KG1 (cell line): ENCODE measurements at places on chromosomes 2 and 18.

DNA sequence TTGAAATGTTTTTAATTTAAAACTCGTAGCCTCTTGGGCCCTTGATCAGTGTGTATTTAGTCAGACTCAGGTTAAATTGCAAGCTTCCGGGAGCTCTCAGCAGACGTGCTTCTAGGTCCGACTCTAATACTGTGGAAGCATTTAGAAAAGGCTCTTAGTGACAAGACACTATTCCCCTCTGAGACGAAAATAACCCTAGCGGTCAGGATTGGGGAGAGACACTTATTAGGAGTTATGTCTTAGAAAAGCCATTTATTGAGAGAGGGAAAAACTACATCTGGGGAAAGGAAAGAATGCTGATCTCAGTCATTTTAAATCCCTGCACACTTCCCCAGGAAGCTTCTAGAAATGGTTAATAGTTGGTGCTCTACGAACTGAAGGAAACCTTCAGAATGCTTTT is 110.5 kb upstream of the NCK2 start:
- no peak for DNase-seq

GRCh38 chr2:191276792-191277465 is 31.7 kb downstream of the MYO1B start:
- no peak for DNase-seq

- no peak for DNase-seq
These were observed 223.3 kb downstream of the METTL4 start for GRCh38 chr18:2348003-2348402.

- DNase-seq = no peak
These were observed 6.6 kb downstream of the TTLL4 start for GRCh38 chr2:218717262-218717661.

DNA sequence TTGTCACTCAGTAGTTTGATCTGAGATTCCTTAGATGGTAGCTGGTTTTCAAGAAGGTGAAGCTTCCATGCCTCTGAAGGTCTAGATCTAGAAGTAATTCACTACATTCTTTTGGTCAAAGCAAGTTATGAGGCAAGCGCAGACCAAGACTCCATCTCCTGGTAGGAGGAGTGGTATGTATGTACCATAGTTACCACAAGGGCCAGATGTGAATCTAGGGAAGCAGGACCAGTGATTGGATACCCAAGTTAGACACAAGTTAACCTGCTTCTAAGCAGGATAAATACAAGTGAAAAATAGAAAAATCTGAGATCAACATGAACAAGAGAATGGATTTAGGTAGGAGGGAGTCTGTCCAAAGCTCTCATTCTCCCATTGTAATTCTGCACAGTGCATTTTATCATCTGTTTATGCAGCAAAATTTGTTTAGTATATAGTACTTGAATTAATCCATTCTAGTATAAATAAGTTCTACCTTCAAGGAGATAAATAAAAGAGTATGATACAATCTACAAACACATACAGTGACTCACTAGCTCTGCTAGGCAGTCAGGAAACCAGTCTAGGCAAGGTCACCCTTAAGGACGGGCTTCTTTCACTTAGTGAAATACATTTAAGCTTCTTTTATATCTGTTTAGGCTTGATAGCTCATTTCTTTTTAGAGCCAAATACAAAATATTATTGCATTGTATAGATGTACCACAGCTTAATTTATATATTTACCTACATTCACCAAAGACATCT is 14.2 kb upstream of the DOCK10 start:
- no peak for DNase-seq

DNA sequence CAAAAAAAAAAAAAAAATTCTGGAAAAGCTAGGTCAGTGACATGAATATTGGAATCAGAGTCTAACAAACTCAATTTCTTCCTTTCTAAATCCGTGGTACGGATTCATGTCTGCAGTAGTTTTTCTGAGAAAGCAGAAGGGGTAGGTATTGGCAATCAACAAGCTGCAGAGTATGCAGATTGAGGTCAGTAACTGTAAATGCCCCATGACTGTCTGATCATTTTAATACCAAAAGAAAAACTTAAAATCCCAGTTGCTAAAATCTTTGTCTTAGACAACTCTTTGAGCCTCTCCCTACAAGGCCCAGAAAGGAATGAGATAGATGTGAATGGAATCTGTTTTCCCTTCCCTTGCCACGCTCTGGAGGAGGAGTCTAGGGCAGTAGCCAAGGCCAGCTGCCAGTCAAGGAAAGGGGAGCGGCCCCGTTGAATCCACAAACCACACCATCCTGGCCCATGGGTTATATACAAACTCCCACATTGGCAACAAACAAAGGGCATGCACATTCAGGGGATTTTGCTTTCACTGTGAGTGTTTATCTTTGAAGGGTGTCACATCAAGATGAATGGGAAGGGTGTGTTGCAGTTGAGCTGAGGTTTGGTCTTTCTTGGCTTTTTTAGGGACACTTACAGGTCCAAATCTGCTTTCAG is 6.1 kb upstream of the CASP8 start:
- DNase-seq = no peak

- no peak for DNase-seq
These were observed 243.0 kb downstream of the CELF4 start for GRCh38 chr18:37322492-37323035.

DNA sequence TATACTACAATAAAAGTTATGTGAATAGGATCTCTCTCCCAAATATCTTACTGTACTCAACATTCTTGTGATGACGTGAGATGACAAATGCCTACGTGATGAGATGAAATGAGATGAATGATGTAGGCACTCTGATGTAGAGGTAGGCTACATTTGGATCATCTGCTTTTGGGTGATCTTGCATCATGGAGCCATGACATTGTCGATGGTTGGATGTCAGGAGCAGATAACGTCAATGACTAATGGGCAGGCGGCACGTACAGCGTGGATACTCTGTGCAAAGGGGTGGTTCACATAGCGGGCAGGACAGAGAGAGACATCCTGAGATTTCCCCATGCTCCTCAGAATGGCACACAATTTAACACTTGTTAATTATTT is 40.8 kb upstream of the PPP1R1C start:
- no peak for DNase-seq
